Coronary artery (tissue), 2 donors: ENCODE measurements at places on chromosomes 1 and 21.

GRCh38 chr1:180586671-180587155 lies 27.9 kb downstream of the OVAAL start:
- DNase-seq, result no peak

DNA sequence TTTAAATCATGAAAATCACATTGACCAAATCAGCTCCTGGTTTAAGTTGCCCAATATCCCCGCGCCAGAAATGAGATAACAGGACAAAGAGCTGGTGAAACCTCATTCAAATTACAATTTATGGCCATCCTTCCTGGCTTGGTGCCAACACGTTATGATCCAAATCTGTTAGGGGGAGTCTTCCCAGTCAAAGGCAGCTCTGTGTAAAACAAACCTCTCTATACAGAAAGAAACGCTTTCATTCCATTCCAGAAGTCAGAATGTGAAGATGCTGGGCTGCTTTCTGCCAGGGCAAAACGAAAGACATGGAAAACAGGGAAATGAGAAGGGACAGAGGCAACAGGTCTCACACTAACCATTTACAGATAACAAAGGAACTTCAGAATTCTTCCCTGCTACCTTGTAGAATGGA lies 53.5 kb upstream of the TIAM1 start:
- peak; percentile 26 for DNase-seq

- DNase-seq, result no peak
Measured at GRCh38 chr1:175801979-175802378, 58.6 kb upstream of the TNR start.

- peak; percentile 78 for DNase-seq
Measured at GRCh38 chr1:207868251-207868773, 42.6 kb downstream of the CD34 start.

DNA sequence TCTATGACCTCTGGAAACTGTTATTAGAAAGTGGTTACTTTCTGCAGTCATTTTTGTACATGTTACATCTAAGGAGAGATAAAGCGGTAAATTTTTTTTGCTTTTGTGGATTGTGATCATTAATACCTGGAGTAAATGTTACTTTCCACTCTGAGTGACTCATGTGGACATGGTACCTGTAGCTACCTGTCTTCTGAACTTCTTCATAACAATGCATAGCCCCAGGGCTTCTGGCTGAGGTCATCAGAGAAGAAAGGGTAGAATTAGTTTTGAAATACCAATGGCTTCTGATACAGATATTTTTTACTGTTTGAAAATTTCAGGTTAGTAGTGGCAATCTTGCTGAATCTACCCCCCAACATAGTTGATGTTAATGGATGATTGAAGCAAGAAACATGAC lies 489.3 kb downstream of the RWDD3 start:
- no peak for DNase-seq

DNA sequence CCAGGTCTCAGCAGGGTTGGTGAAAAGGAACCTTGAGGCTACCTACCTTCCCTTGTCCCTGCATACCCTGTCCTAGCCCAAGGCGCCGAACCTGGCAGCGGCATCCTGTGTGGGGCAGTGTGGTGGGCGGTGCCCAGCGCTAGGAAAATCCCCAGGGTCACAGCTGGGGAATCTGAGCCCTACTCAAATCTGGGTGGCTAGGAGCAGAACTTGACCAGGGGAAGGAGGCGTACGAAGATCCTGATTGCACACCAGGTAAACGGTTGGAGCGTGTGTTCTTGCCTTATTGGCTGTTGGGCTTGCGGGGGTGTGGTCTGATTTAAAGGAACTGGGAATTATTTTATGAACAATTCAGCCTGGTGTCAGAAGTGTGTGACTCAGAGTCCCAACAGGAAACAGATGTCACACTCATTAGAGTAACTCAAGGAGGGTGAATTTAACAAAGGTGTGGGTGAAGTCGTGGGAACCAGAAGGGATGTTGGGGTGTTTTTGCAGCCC lies 118.6 kb downstream of the LRIG2 start:
- no peak for DNase-seq

DNA sequence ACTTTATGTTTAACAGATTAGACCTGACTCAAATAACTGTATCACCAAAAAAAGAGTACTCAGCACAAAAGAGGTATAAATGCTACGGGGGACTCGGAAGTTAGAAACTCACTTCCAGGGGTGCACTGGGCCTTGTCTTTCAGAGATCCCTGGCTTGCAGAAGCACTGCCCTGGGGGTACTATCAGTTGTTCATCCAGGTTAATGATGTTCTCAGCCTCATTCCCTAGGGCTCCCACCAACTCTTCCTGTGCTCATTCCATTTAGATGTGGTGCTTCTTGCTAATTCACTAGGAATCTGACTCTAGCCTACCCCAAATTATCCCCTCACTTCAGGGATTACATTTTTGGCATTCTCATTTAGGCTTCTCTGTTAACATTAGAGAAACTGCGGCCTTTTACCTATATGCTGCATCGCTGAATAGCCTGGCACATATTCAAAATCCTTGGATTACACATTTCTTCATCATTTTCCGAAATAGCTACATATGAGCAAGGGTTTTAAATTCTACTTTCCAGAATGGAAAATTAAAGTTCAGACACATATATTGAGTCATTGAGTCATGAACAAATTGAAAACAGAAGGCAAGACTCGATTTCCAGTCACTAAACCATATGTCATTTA lies 338.5 kb downstream of the KCTD3 start:
- DNase-seq, result no peak

DNA sequence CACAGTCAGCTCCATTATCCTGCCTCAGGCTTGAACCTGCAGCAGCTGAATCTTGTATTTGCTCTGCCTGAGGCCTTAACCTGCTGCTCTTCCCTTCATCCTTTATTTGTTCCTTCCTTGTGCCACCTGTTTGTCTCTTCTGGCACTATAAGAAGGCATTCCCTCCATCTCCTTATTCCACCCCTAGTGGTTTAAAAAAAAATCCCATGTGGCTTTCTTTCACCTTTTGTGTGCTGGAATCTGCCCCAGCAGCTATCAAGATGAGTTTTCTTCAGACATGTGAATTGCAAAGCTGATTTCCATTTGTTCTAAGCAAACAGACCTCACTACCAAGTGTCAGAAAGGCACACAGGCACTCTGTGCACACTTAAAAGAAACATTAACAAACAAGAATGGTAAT lies 294.6 kb downstream of the TTLL7 start:
- DNase-seq, result no peak

DNA sequence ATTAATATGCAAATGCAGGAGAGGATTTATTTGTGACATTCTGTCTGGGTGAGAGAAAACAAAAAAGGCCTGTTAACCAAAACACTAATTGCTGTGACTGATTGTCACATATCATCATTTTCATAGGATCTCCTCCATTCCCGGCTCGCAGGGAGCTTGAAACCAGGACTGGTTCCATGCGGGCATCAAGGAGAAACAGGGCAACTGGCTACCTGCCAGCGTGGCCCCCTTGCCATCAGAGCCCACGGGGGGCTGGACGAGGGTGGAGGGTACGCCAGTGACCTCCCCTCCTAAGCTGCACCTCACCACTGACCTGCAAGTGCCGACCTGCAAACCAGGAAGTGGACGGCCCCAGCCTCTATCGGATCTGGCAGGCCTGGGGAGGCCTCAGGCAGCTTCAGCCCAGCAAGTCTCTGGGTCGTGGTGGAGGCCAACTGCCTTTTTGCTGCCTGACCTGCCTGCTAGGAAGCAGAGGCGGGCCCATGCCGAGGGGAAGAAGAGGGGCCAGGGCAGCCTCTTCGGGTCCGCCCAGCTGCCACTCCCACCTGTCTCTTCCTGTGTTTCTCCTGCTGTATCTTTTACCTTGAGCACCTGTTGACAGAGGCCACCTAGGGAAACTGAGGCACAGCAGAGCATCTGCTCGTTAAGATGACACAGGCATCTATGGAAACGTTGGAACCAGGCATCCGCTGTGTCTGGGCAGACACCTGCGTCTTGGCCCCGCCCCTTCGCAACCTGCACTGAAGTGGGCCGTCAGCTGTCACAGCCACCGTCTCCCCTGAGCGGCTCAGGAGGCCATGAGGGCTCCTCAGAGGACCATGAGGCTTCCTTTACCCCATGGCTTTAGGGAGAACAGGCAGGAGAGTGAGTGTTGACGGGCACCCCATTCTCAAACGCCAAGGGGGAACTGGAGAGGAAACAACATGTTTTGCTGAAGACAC lies 74.8 kb downstream of the CASZ1 start:
- no peak for DNase-seq

- DNase-seq, result peak; percentile 78
Measured at GRCh38 chr1:163069142-163069541, at the start of gene RGS4. TSS of gene RGS4 (plus strand) at chr1:163069361. CDS start at chr1:163069485, 124 bp downstream.

DNA sequence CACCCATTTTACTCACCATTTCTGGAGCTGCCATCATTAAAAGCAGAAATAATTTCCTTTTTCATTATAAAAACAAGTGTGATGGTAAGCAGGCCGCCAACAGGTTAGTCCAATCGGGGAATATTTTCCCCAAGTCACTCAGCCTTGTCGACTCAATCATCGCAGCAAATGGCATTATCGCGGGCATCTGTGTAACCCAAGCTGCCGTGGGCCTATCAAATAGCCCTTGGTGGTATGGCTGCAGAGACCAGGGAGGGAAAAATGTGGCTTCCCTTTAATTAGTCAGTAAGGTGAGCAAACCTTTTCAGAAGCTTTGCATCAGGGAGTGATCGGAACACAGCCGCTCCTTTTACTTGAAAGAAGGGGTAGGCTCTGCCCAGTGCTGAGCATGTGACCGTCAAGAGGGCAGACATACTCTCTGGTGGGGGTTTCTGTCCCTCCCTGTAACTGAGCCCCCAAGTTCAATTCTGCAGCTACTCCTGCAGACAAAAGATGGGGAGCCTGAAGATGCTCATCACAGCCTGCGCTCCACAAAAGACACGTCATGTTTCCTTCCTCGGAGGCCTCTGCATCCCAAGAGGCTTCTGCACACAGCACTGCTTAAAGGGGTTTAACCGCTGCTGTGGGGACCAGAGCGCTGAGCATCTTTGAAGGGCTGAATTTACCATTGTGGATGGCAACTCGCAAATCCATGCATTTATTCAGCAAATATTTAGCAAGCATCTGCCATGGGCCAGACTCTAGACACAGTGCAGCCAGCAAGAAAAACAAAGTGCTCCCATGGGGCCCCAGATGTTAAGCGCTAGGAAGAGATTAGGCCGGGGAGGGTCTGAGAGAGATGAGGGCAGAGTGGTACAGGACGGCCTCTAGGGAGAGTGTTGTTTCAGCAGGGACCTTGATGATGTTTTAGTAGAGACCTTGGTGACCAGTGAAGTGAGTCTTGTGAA lies 1.2 kb upstream of the TMPRSS3 start:
- no peak for DNase-seq

DNA sequence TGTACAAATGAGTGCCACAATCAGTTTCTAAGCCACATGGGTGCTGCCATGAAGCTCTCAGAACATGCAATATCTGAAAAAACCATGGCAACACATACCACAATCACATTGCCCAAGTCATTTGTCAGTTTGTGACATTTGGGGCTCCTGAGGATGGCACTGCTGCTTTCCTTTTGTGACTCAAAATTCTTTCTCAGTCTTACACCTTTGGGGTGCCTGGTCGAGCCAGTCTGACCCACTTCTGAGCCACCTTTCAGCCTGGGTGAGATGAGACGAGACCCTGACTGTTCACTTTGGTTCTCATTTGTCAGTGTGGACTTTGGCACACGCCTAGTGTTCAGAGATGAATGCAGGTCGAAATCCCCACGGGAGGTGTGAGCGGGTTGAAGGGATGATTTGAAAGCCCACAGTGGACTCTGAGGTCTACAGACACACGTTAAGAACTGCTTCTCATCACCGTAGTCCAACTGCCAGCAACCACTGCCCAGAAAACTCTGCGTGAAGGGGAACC lies 8.0 kb downstream of the BATF3 start:
- DNase-seq, result peak; percentile 50

GRCh38 chr1:232393010-232393409 lies 236.9 kb downstream of the SIPA1L2 start:
- DNase-seq, result no peak
